Coronary artery (tissue), 2 donors: ENCODE measurements at places on chromosomes 5 and 9.

GRCh38 chr5:95916687-95917085, 45.0 kb downstream of the ELL2 start:
- DNase-seq: no peak

- no peak for DNase-seq
Measured at GRCh38 chr9:131800366-131800765, 60.5 kb upstream of the RAPGEF1 start.

DNA sequence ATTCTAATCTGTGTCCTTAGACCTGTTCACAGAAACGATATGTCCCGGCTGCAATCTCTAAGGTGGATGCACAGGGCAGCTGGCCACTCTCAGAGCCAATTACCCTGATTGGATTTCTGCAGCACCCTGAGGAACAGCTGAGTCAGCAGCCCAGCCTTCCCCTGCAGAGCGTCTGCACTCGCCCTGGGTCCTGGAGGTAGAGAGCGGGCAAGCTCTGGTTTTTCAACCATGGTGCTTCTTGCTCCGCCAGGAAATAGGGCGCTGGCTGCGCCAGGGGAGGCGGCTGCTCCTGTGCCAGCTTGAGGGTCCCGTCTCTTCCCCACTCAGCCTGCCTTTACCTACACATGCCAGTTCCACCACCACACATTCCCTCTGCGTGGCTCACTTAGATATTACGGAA, 19.2 kb downstream of the NDUFS6 start:
- DNase-seq: peak; percentile 19

- DNase-seq: peak; percentile 71
Measured at GRCh38 chr9:137281345-137282116, 4.0 kb downstream of the TOR4A start.

GRCh38 chr5:14595189-14595588, 13.6 kb downstream of the OTULINL start:
- no peak for DNase-seq

DNA sequence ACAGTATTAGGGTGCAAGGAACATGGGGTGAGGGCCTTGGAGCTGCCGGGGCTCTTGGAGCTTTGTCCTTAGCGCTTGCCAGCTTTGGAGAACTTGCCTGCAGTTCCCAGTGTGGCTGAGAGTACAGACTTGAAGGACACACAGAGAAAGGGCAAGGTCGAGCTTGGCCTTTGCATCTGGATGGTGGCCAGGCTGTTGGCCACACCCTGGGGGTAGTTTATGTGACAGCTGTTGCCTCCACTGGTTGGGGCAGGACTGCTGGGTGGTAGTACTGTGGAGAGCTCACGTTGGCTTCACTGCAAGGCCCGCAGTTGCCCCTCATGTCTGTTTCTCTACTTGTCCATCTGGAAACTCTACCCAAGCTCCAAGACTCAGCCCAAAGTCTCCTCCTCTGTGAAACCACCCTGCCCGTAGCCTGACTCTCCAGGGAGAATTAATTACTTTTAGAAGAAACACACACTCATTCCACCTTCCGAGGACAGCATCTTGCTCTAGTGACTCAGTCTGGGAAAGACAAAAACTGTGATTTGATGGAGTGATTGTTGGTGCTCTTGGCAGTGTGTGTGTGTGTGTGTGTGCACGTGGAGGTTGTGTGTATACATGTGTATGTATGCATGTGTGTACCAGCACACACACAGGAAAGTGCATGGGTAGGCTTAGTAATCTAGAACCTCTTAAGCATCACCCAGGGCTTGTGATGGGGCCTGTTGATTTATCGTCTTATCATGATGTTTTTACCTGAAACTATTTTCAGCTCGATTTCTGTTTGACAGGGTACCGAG, 57.8 kb downstream of the TENT4A start:
- DNase-seq: no peak

GRCh38 chr5:66863243-66864170, 267.3 kb downstream of the MAST4 start:
- DNase-seq: no peak

- no peak for DNase-seq
Measured at GRCh38 chr5:160054831-160055230, 45.9 kb downstream of the TTC1 start.

- DNase-seq: no peak
Measured at GRCh38 chr5:138538943-138539627, 4.0 kb downstream of the ETF1 start.

DNA sequence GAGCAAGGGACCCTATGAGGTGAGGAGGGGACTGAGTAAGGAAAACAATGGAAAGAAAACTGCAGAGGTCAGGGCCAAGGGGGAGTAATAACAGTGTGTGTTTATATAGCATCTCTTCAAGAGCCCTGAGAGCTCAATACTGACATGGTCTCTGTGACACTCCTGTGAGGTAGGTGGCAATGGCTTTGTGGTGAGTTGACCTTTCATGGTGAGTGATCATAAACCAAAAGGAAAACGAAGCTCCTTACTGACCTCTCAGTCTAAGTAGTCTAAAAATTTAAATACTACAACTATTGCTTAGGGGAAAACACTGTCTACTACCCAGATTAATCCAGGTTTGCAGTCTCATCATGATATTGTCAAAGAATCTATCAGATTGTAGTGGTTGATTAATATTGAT, 130.9 kb downstream of the SNCAIP start:
- DNase-seq: no peak

- no peak for DNase-seq
Measured at GRCh38 chr5:117633093-117633492, 1058.5 kb upstream of the SEMA6A start.
